ENCODE measurements at places on chromosomes 5 and 9.

- DNase-seq, result no peak
Observed at GRCh38 chr5:59346514-59346913, 547.0 kb downstream of the PDE4D start.

DNA sequence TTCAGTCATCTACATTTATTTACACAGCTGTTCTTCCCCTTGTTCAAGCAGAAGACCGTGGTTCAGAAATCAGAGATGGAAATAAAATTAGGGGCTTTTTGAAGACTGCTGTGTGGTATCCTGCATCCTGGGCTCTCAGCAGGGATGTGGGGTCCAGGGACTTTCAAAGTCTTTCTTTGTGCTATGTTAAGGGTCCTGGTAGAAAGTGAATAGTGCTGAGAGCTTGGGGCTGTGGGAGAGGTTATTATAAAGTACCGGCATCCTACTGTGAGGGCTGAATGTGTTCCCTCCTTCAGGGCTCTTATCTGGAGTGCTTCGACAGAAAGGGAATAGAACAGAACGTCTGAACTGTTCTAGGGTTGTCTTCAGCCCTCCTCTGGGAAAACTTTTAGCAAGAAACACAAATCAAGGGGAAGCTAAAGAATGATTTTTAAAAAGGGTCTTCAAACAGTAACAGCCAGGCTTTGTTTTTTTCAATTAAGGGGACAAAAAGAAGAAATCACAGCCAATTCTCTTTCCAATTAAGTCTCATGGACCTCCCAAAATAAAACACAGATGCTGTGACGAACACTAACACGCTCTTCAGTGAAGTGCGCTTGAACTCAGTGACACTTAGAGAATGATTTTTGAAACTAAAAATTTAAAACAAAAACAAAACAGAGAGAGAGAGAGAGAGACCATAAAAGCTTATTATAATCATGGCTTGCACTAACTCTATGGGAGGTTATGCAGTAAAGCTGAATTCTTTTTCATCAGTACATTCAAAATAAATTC, 15.7 kb upstream of the SLC1A3 start:
- no peak for DNase-seq

- DNase-seq, result no peak
Observed at GRCh38 chr9:17962747-17963146, 383.9 kb downstream of the SH3GL2 start.

GRCh38 chr9:110105107-110105506, 102.9 kb downstream of the C9orf152 start:
- DNase-seq, result no peak

- no peak for DNase-seq
Observed at GRCh38 chr9:72533322-72533721, 11.9 kb downstream of the TMC1 start.

- DNase-seq, result peak; percentile 84
Observed at GRCh38 chr5:94968507-94969095, 316.3 kb downstream of the MCTP1 start.

- no peak for DNase-seq
Observed at GRCh38 chr9:120646948-120647347, 67.0 kb upstream of the CDK5RAP2 start.

DNA sequence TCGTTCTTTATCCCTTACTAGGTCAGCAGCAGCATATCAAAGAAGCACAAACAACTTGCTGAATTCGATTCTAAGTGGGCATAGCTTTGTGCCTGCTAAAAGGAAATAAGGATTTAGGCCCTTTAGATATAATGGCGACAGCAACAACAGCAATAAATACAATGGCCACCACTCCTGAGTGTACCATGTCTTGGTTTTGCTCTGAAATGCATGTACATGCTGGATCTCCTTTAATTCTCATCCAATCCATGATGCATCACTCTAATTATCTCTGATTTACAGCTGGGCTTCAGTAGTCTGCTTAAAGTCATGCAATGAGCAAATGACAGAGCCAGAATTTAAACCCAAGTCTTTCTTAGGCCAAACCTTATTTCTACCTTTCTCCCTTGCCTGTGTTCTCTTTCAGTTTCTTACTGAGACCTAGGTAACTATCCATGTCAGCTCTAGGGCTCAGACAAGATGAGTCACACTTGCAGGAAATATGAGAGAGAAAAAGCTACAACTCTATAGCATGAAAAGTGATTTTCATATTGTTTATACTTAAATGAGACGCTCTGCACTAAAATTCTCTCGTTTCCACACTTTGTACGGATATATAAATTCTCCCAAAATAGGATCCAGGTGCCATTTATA, 111.8 kb downstream of the HMHB1 start:
- DNase-seq, result no peak

GRCh38 chr5:6448141-6448491, 543 bp upstream of the UBE2QL1 start:
- DNase-seq, result no peak

DNA sequence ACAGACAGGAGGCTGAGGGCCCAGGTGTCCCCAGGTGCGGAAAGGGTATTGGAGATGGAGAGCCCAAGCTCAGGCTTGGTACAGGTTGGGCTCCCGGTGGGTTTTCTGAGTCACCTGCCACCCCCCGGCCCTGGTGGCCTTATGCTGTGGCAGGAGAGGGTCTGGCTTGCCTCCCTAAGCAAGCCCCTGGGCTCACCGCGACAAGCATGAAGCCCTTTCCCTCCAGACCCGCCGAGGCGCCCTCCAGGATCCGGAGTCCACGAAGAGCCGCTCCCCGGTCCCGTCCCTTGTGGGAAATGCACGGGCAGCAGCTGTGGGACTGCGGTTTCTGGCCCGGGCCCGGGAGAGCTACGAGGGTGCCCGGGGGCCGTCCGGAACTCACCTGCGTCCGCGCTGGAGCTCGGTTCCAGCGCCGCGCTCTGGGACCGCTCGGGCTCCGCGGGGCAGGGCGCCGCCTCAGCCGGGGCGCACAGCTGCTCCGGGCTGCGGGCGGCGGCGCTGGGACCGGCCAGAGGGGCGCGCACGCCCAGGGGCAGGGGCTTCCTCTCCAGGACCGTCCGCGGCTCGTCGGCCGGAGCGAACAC, 757 bp downstream of the SAPCD2 start:
- no peak for DNase-seq

DNA sequence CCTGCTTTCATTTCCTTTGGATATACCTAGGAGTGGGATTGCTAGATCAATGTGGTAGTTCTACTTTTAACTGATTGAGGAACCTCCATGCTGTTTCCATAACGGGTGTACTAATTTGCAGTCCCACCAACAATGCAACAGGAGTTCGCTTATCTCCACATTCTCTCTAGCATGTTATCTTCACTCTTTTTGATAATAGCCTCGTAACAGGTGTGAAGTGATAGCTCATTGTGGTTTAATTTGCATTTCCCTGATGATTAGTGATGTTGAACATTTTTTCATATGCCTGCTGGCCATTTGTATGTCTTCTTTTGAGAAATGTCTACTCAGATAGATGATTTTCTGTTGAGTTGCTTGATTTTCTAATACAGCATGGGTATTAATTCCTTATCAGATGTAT, 142.2 kb downstream of the ZNF462 start:
- no peak for DNase-seq

- no peak for DNase-seq
Observed at GRCh38 chr9:5596173-5596572, 32.7 kb upstream of the RIC1 start.

- DNase-seq, result no peak
Observed at GRCh38 chr5:115419846-115420585, 123.6 kb upstream of the CCDC112 start.

DNA sequence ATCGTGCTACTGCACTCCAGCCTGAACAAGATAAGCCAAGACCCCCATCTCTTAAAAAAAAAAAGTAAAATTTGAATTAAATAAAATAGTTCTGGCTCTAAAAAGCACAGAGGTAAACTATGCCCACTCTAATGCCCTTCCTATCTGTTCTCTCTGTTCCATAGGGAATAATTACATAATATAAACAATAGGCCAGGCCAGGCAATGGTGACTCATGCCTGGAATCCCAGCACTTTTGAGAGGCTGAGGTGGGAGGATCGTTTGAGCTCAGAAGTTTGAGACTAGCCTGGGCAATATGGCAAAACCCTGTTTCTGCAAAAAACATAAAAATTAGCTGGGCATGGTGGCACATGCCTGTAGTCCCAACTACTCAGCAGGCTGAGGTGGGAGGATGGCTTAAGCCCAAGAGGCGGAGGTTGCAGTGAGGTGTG, 47.4 kb downstream of the MYO10 start:
- no peak for DNase-seq

GRCh38 chr5:154559398-154560276, 81.6 kb upstream of the HAND1 start:
- DNase-seq, result no peak

DNA sequence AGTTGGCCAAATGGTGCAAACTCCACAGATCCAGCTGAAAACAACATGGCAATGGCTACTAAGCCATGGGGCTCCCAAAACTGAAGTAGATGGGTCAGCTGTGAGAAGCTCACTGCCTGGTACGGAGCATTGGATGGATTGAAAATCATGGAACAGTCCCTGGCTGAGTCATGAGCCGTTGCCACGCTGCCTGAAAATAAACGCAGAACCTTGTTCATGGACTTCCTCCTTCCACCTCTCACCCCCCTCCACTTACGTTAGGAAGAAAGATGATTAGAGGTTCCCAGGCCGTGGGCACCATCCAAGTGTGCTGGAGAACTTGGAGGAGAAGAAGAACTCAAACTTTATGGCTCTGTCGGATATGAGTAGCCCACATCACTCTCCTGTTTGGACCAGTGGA, 6.8 kb upstream of the DIPK1B start:
- no peak for DNase-seq

DNA sequence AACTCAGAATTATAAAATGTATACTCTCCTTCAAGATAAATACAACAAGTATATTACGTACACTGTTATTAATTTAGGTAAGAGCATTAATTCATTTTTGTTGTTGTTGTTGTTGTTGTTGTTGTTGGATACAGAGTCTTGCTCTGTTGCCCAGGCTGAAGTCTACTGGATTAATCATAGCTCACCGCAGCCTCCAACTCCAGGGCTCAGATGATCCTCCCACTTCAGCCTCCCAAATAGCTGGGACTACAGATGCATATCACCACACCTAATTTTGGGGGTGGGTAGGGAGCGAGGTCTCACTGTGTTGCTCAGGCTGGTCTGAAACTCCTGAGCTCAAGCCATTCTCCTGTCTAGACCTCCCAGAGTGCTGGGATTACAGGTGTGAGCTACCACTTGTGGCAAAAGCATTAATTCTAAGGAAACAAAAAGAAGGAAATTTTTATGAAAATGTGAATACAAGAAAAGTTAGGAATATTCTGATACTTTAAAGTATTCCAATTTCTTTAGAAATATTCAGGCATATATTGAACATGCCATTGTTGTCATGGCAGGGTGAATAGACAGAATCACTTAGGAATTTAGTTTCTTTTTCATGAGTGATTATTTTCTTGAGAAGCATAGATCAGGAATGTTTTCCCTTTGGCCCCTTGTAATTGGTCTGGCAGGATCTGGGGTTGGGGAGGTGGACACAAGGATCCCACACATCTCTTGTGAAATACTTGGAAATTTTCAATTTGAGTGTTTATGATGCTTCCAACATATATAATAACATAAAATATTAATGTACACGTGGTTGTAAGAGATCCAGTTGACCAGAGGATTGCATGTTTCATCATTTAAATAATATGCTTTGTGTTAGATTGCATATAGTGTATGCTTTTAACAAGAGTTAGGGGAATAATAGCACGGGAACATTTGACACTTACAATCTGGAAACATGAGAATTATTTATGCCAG, 263.6 kb downstream of the FANCC start:
- DNase-seq, result no peak

DNA sequence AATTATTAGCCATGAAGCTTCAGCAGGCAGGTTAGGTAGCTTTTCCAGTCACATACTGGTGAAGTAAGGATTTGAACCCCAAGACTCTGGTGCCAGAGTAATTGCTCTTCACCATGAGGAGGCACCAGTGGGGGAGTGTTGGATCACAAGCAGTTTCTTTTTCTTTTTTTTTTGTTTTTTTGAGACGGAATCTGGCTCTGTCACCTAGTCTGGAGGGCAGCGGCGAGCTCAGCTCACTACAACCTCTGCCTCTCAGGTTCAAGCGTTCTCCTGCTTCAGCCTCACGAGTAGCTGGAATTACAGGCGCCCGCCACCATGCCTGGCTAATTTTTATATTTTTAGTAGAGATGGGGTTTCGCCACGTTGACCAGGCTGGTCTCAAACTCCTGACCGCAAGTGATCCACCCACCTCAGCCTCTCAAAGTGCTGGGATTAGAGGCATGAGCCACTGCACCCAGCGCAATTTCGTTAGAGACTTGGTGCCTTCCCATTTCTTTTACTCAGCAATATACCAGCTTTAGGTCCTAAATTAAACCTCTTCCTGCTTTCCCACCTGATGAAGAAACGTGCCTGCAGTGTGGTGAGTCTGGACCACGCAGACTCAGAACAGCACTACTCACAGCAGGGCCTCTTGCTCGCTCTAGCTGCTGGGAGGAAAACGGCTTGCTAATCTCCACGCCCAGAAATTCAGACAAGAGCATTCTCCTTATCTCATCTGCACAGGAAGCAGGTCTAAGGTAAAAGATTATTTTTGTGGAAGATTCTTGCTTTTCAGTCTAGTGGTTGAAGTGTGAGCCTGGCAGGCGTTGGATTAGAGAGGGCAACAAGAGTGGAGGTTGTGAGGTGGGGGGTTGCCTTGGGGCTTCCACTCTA, at the start of gene S100Z:
S100Z (plus strand) TSS at position 596 of the 873 bp plus-strand sequence. CDS start 25,346 bp downstream, outside the sequence.
- DNase-seq, result no peak

DNA sequence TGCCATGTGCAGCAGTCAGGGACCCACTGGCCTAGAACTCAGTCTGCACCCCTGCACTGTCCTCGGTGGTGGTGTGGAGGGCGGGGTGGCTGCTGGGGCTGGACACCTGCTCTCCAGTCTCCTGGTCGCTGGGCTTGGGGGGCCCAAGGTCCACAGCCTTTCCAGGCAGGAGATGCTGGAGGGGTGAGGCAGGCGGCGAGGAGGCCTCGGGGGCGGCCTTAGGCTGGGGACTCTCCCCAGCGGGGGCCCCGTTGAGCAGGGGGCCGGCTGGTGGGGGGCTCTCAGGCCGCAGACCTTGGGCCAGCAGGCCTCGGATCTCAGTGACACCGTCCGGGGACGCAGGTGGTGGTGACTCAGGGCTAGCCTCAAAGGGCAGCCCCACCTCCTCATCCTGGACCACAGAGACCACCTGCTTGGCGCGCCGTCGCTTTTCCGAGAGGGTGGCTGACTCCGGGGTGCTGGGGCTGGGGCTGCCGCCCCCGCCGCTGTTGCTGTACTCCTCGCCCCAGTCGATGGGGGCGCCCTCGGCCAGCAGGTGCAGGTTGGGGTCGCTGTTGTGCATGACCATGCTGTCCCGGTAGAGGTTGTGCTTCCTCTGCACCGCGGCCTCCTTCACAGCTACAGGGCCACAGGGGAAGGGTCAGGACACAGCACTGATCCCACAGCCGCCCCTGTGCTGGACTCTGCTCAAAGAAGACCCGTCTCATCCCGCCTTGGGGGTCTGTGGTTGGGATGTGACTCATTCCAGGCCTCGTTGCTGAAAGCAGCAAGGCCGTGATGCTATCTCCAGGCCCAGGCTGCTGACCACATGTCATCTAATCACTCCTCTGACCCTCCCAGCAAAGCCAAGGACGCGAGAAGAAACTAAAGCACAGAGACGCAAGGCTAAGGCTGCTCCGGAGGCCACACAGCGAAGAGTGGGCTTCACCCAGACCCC, 55.8 kb downstream of the LRSAM1 start:
- DNase-seq, result no peak

All from COR-L47 (cell line).